Activated naive CD4-positive, alpha-beta T cell treated with anti-CD3 and anti-CD28 coated beads for 36 hours (primary cell): ENCODE measurements at places on chromosomes 11 and 22. TPM values are rescaled to one million over a fixed set of nuclear protein-coding genes. Genes with fewer than 3 reads are reported as not detected.
A peak's percentile ranks its signal among the peaks of the same experiment; 100 is the strongest.

KDELR3 gene
- total RNA-seq = 0.77 TPM

CRACR2B gene
- 0.41 TPM for total RNA-seq

P2RX6 gene
- total RNA-seq = 0.12 TPM

ADM2 gene
- total RNA-seq = 7.5 TPM

MOV10L1 gene
- total RNA-seq = not detected

ZDHHC8 gene
- total RNA-seq = 26.4 TPM

MMP13 gene
- not detected for total RNA-seq

GAL3ST1 gene
- total RNA-seq = 0.29 TPM

OR51E1 gene
- total RNA-seq = not detected

ME3 gene
- total RNA-seq = 6.0 TPM

FOLR2 gene
- total RNA-seq = not detected

CCDC15 gene
- 7.3 TPM for total RNA-seq

PLAAT5 gene
- total RNA-seq = not detected

CSF2RB gene
- not detected for total RNA-seq

C11orf97 gene
- total RNA-seq = not detected

KCNK7 gene
- total RNA-seq = 0.35 TPM

FGF19 gene
- not detected for total RNA-seq

MUC5AC gene
- not detected for total RNA-seq

XKR3 gene
- not detected for total RNA-seq

DNA sequence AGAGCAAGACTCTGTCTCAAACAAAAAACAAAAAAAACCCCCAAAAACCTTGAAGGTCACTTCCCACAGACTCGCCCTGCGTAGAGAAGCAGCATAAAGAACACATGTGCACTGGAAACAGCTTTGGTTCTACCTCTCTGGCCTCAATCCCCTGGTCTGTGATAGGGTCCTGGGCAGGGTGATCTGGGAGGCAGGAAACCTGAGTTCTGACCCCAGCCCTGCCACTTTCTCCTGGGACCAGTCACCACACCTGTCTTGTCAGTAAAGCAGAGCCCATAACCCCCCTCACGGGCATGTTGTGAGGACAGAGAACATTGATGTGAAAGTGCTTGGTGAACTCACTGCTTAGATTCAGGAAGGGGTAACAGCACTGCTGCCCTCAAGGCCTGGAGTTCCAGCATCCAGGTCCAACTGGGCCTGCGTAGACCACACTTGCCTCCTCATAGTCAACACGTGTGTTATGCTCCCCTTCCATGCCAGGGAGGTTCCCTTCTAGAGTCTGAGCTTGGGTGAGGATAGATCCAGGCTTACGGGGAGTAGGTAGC, 11.4 kb downstream of the UCP2 start:
- DNase-seq = no peak

DNA sequence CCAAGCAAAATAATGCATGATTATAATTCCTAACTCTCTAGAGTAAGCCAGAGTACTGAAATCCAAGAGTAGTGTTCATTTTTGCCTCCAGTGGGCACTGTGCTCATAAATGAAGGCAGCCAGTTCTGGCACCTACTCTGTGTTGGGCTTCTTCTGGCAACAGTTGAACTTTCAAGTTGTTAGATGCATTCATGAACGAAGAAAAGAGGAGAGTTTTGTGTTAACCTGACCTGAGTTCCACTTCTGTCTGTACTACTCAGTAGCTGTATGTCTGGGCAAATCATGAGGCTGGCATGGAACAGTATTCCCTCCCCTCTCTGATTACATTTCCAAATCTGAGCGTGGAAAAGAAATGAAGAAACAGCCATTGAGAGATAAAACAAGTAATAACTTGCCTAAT, 20.3 kb upstream of the TENM4 start:
- no peak for DNase-seq

GRCh38 chr22:29152954-29153719, 52.6 kb upstream of the EMID1 start:
- no peak for DNase-seq

- no peak for DNase-seq
Observed at GRCh38 chr11:79525257-79525656, 84.4 kb upstream of the TENM4 start.

- no peak for DNase-seq
Observed at GRCh38 chr11:103985041-103985440, 51.4 kb upstream of the DDI1 start.

GRCh38 chr11:126880872-126881271, 119.7 kb downstream of the KIRREL3 start:
- no peak for DNase-seq

- DNase-seq = peak; percentile 47
Observed at GRCh38 chr22:39318507-39319283, 728 bp downstream of the RPL3 start.

GRCh38 chr11:70508231-70508480, 109.8 kb downstream of the CTTN start:
- no peak for DNase-seq

GRCh38 chr22:38291201-38291777, 18.5 kb upstream of the TMEM184B start:
- DNase-seq = no peak

GRCh38 chr11:106070606-106071005, 6.5 kb downstream of the KBTBD3 start:
- DNase-seq = no peak

- DNase-seq = no peak
Observed at GRCh38 chr11:35106595-35106994, 32.4 kb upstream of the CD44 start.

GRCh38 chr11:86675017-86675416, 2.6 kb upstream of the ME3 start:
- no peak for DNase-seq

- DNase-seq = no peak
Observed at GRCh38 chr11:122149202-122149601, 33.2 kb upstream of the BLID start.

DNA sequence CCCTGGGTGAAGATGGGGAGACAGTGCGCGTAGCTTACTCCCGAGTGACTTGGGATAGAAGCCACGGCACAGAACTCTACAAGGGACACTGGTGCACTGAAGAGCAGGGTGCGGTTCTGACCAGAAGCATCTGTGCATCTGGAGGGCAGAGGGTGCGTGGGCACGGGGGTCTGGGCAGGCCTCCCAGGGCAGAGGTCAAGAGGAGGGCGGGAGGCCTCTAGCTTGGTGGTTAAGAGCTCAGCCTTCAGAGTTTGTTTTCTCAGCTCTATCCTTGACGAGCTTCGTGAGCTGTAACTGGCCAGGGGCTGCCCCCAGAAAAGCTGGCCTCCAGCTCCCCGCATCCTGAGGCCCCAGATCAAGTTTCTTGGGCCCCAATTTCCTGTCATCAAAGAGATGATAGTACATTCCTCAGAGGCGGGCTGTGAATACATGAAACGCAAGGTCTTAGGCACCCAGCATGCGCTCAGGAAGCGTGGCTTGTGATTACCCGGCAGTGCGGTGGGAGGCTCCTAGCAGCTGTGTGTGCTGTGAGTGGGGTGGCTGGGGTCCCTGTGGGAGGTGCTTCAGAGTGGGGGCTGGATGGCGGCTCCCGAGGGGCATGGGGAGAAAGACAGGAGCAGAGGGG, 6.0 kb upstream of the BID start:
- peak; percentile 79 for DNase-seq

DNA sequence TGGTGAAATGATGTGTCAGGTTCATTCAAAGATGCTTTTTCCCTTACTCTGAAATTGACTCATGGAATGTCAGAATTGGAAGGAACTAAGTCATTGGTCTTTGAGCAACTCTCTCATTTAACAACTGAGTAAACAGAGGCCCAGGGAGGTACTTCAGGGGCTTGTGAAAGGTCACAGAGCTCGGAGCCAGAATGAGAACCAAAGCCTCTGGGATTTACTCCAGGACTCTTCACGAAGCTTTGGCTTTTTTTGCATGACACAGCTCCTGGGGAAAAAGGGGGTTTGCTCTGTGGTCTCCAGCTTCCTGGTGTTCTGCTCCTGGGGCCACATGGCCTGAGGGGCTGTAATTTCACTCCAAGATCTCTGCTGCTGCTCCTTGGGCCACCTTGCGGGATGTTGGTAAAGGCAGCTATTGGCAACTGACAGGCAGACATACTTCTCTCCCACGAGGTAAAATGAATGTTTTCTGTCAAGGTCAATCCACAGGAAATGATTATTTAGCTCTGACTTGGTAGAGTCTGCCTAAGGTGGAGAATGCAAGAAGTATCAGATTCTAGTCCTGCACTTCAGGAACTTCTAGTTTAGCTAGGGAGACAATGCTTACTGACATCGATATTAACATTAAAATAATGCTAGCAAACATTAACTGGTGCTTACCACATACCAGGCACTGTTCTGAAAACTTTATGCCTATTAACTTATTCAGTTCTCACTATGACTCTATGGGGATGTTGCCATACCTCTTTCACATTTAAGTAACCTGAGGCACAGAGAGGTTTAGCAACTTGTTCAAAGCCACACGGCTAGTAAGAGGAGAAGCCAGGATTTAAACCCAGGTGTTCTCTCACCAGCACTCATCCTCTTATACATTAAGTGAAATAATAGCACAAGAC, 16.1 kb downstream of the PKNOX2 start:
- no peak for DNase-seq

GRCh38 chr11:12862696-12863469, 146.2 kb upstream of the RASSF10 start:
- no peak for DNase-seq

GRCh38 chr11:78740199-78741071, 165.8 kb upstream of the NARS2 start:
- no peak for DNase-seq

DNA sequence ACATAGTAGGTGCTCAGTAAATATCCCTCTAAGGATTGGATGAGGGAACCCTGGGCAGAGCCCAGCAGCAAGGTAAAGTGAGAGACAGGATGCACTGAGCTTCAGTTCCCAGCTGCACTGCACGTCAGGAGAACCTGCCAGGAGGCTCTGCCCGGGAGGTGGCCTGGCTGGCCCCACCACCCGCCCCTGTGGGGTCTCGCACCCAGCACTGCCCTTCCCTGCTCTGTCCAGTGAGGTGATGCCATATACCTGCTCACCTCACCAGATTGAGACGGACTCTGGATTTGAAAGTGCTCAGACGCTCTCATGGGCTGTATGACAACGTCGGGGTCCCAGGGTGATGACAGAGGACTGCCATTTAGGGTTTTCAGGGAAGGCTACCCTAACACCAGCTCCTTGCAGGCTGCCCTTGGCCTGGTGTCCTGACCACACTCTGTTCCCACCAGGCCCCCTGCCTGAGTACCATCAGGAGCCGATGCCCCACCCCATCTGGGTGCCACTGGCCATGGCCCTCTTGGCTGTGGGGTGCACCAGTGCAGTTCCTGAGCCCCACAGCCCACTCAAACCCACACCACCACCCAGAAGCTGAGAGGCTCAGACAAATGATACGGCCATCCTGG, 61.7 kb upstream of the FGF3 start:
- no peak for DNase-seq

GRCh38 chr11:79686703-79687419, 246.0 kb upstream of the TENM4 start:
- DNase-seq = no peak

GRCh38 chr11:19306179-19306944, 65.6 kb upstream of the E2F8 start:
- no peak for DNase-seq

DNA sequence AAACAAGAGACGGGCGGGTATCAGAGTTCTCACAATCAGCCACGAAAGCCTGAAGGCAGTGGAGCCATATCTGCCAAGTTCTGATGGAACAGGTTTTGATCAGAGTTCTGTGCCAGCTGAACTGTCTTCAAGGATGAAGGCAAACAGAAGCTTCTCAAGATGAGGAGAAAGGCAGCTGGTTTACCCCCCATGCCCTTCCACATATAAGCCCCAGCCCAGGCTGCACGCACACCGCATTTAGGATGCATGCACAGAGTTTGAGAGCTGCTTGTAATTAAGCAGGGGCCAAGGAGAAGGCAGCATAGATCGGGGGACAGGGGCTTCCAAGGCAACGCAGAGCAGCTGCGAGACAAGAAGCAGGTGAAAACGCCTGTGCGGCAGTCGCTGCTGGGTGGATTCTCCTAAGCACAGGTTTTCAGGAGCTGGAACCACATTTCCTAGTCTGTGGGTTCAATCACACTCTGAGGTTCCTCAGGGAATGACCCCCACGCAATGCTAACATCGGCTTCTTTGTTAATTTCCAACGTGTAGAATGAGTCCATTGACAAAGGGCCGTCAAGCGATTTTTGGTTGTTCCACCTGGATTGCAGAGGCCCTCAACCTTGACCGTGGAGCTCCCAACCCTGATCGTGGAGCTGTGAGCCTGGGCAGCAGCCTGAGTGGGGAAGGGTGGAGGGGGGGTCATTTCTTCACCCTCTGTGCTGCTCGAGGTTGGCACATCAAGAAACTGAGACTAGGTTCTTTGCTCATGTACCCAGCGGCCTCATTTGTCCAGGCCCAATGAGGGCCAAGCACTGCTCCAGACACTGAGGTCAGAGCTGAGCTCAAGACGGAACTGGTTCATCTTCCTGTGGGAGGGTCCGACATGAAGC, 81.7 kb upstream of the SHISAL1 start:
- DNase-seq = no peak

- no peak for DNase-seq
Observed at GRCh38 chr22:48745842-48746788, 1081.6 kb downstream of the BRD1 start.

DNA sequence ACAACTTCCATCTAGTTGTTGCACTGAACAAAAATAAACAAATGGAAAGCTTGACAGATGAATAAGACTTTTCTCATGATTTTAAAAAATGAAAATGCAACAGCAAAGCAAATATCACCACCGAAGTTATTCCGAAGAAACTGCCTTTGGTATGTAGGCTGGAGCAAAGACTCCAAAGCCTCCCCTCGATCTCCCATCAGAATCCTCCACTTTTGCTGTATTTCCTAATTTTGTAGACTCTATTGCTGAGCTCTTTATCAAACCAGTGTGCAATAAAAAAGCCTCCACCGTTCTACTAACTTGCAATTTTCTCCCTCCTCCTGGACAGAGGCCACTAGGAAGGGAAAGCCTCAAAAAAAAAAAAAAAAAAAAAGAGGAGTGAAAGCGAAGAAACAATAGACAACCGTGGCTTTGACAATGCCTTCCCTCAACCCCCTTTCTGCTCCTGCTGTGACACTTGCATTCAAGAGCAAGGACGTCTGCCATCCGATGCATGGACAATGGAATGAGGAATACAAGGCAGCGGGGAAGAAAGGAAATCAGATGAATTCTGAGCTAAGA, 190.9 kb upstream of the BLID start:
- no peak for DNase-seq
